NCI-H526 treated with DMSO at 0.1 percent for 48 hours (cell line): ENCODE measurements at places on chromosomes 2 and 18.

DNA sequence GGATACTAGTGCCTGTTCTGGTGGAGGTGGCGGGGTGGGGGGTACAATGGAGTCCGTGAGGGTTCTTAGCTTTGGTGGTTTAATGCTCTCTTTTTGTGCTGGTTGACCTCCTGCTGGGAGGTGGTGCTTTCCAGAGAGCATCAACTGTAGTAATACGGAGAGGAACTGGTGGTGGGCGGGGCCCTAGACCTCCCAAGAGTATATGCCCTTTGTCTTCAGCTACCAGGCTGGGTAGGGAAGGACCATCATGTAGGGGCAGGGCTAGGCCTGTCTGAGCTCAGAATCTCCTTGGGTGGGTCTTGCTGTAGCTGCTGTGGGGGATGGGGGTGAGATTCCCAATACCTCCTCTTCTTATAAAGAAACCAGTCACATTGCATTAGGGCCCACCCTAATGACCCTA lies 27.1 kb downstream of the CAMKMT start:
- no peak for DNase-seq

- peak; percentile 53 for DNase-seq
Observed at GRCh38 chr2:197500503-197501131, 438 bp downstream of the HSPE1 start.

DNA sequence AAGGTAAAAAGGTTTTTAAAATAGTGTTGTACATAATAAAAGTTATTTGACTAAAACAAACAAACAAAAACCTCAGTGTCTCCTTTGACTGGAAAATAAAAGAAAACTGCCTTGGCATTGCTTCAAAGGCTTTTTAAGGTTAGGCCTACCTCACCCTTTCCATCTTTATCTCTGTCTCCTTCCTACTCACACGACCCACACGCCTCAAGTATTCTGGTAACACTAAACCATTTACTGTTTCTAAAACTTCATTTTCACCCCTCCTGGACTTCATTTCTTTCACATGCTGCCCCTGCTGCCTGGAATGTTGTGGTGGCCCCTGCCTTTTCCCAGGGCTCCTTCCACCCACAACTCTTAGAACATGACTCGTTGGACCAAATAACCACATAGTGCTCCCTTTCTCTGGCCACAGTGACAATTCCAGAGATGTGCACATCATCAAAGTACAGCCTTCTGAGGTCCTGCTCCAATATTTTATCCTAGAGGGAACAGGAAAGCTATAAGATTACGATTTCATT lies 54.0 kb downstream of the ERBB4 start:
- DNase-seq = no peak

DNA sequence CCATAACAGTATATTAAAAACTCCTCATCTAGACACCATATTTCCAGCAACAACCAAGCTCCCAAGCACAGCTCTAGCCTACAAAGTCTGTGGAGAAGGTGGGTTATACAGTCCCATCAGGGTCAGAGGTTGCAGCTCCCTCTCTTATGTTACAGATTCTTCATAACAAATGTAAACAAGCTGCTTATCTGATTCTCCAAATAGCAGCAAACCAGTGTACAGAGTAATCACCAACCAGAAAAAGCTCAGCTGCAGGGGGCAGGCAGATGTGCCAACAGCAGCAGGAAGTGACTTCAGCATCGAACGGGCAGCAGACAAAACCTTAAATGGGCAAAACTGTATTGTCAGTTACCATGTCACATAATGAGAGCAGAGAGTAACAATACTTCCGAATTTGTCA lies 52.9 kb upstream of the NABP1 start:
- DNase-seq = no peak

- no peak for DNase-seq
Observed at GRCh38 chr2:210839450-210839849, 283.1 kb downstream of the CPS1 start.

DNA sequence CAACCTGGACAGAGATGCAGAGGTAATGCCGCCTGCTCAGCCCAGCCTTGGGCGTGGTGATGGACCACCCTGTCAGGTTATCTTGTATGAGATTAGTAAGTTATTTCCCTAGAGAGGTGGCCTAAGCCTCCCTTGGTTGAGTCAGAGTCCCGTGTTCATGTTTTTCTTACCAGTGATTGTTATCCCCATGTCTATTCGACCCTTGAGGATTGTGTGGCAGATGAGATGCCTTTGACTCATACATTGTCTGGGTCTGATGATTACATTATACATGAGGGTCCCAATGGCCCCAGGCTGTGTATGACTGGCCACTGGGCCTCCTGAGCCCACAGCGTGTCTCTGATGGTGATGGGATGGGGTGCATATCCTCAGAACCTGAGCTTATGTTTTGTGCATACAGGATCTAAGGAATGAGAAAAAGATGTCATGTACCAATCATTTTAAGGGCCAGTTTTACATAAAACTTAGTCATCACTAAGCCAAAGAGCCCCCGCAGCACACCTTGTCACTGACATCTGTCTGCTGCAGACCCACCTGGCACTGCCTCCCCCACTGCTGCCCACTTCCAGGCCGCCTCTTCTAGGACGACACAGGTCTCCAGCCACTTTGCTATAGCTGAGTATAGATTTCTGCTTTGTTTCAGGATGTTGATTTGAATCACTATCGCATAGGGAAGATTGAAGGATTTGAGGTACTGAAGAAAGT lies 7.7 kb downstream of the PPP1R7 start:
- DNase-seq = no peak

DNA sequence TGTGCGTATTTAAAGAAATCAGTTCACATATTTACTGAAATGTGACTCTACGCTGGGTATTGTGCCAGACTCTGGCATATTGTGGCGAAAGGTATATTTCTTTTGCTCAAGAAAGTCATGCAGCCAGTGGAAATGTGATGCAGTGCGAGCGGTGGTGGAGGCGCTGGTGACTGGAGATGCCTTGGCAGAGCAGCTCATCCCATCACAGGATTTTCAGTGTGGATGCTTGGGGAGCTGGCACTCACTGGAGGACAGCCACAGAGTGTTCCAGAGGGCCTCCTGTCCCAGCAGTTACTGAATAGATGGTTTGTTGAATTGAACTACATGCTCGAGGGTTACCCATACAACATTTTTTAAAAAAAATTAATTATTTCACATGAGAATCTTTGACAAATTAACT lies 117.6 kb downstream of the ZNF407 start:
- DNase-seq = peak; percentile 74

- DNase-seq = no peak
Observed at GRCh38 chr2:129430911-129431310, 548.6 kb upstream of the RAB6C start.

GRCh38 chr2:105397025-105397722 lies 1.7 kb downstream of the FHL2 start:
- peak; percentile 38 for DNase-seq

- no peak for DNase-seq
Observed at GRCh38 chr2:98457045-98457696, 12.5 kb downstream of the INPP4A start.

DNA sequence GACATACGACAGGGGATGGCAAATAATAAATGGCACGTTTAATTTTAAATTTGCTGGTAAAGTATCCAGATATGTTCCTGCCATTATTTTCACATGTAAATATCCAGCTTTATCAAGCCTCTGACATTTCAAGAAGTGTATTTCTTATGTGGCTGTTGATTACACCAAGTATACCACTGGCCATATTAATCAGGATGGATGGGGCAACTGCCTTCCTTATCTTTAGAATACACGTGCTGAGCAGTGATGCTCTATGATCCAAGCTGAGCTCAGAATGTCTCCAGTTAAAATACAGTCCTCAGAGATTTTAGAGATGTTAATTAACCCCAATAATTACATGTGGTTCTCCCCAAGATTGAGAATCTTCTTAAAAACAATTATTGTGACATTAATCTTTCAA lies 38.3 kb upstream of the RAPGEF4 start:
- DNase-seq = no peak

GRCh38 chr2:68916226-68916625 lies 36.5 kb downstream of the GKN2 start:
- no peak for DNase-seq

DNA sequence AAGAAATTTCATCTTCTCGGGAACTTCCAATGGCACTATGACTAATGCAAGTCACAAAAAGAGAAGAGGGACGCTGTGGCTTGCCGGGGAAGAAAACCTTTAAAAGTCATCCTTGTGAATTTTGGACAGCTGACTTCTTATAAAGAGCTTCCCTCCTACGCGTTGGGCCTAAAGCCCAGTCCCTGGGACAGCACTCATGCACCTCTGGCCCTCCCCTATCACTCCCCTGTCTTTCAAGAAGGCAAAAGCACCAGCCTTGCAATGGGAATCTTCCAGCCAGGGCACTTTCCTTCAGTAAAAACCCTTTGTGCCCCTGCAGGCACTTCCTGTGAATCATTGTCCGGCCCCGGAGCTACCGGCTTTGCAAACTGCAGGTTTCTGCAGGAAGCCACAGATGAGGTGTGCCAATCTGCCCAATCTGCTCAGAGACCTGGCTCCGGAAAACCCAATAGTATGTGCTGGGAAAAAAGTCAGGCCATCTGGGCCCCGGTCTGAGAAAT lies 7.1 kb downstream of the MREG start:
- DNase-seq = no peak

- no peak for DNase-seq
Observed at GRCh38 chr2:206266130-206267125, 8.0 kb upstream of the ZDBF2 start.

GRCh38 chr18:42914476-42914875 lies 201.0 kb downstream of the RIT2 start:
- no peak for DNase-seq

DNA sequence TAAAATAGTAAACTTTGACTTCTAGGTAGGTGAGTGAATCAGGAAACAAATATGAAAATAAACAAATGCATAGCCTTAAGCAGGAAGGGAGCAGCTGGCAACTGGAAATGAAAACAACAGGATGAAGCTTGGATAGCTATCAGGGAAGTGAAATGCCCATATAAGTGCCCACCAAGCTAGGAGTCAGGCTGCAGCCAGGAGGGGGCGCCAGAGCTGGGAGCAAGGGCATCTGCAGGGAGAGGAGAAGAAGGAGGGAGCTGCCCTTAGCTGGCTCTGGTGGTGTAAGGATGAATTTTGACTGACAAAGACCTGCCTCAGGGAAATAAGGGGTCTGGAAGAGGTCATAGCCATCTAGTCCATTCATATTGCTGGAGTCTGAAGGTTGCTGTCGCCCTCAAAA lies 298.3 kb downstream of the TDRD15 start:
- peak; percentile 51 for DNase-seq

DNA sequence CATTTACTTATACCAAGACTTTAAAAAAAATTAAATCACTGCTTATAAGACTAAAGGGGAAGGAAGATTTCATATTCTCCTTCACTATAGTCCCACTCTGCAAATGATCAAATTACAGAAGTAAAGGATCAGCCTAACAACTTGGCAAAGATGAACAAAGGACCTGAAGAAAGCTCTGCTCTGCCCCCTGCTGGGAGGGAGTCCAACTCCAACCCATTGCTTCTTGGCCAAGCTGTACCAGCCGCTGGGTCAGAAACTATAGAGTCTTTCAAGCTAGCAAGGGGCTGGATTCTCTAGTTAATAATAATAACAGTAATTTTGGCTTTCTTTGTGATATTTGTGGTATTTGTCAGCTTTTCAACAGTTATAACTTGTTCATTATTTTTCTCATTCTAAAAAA lies 927.0 kb upstream of the CRIM1 start:
- no peak for DNase-seq

GRCh38 chr2:97994476-97994875 lies 1.3 kb downstream of the TMEM131 start:
- no peak for DNase-seq

DNA sequence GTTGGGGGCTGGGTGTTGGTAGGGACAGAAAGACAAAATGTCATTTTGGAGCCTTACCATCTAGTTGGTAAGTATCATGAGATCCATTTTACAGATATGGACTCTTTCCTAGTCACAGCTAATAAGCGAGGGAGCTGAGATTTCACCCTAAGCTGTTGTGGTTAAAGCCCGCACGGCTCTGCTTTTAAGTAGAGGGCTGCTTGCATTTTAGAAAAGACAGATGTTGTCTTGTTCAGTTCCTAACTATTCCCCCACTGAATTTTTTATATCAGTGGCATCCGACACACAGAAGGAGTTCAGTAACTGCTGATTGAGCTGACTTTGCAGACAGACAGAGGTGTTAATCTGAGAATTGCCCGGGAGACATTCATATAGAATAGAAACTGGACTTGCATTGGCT lies 3.7 kb downstream of the QPCT start:
- no peak for DNase-seq

- no peak for DNase-seq
Observed at GRCh38 chr18:73891572-73892421, 255.8 kb downstream of the FBXO15 start.

GRCh38 chr2:145987793-145988192 lies 1467.9 kb upstream of the ZEB2 start:
- no peak for DNase-seq

DNA sequence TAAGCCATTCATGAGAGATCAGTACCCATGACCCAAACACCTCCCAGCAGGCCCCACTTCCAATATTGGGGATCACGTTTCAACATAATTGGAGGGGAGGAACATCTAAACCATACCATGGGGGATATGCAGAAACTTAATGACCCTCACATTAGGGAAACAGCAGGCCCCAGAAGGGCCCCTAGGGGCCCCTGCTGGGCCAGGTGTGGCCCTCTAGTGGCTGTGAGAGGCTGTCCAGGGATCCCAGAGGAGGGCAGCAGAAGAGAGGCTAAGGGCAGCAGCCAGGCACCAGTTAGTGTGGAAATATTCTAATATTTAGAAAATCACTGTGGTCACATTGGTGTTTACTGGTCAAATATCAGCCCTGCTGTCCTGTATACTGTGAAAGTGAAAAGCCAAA lies 49.3 kb upstream of the ANKRD44 start:
- no peak for DNase-seq

DNA sequence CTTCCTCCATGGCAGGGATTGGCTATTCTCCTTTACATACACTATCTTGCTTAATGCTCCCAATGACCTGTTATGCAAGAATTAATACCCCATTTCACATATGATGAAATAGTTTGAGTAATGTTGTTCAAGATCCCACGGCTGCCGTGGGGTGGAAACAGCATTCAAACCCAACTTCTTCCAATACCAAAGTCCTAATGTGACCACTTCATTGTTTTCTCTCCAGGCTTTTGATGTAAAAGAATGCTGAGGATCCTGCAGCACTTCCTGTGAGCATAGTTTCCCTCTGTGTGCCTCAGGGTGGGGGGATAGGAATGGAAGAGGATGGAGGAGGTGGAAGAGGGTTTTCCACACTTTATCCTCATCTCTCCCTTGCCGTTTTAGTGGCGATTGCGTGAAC lies 199.4 kb downstream of the IRS1 start:
- DNase-seq = no peak

- DNase-seq = no peak
Observed at GRCh38 chr18:36561046-36561445, 263.5 kb downstream of the FHOD3 start.

- no peak for DNase-seq
Observed at GRCh38 chr18:5943514-5943913, 48.2 kb upstream of the TMEM200C start.
